ENCODE measurements at places on chromosomes 3 and 15.
A peak's percentile ranks its signal among the peaks of the same experiment; 100 is the strongest.

DNA sequence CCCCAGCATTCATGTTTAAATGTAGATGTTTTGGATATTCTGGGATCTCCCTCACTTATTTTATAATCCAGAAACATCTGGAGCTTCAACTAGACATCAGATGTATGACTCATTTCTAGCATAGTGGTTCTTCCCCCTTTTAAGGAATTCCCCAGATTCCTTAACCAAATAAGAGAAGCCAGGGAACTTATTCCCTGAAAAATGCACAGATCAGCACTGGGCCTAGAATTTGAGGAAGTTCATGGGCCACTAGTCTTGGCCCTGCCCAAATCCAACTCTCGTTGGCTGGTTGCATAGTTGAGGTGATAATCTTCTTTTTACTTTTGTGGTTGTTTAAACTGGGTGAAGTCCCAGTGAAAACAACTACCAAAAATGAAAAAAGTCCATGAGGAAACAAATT is 20.4 kb downstream of the RARRES1 start:
- no peak for DNase-seq

GRCh38 chr15:88090481-88091011 is 166.0 kb downstream of the NTRK3 start:
- DNase-seq, result no peak

- peak; percentile 30 for DNase-seq
Observed at GRCh38 chr15:70447928-70448698, 315.2 kb downstream of the UACA start.

- DNase-seq, result peak; percentile 67
Observed at GRCh38 chr15:45200799-45201556, 13.2 kb upstream of the SHF start.
